ENCODE measurements at places on chromosomes 16 and 17. TPM values are rescaled to one million over a fixed set of nuclear protein-coding genes. Genes with fewer than 3 reads are reported as not detected.

Gene KCNJ18
- not detected for polyA plus RNA-seq

DNA sequence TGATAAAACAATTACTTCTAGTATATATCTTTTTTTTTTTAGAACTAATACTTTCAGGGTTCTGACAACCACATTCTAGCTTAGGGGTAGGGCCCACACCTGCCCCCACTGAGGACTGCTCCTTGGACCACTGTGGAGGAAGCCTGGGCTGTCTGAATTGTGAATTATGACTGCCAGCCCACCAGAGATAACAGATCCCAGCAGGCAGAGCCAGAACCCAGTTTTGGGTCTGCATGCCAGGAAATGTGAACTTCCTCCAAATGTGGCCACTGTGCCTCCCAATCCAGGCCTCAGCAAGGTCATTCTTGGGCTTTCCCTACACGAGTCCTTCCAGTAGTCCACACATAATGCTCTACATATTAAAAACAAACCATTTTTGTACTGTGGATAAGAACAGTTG is 15.9 kb downstream of the VEZF1 start:
- DNase-seq = no peak
- H3K27ac ChIP-seq = no peak overlapping the region
- peaks cover 18% of the 10 kb centered on the region for H3K36me3 ChIP-seq
- peaks cover 1% of the 10 kb centered on the region for H3K4me1 ChIP-seq
- no peaks in the 10 kb centered on the region for H3K27me3 ChIP-seq

DNA sequence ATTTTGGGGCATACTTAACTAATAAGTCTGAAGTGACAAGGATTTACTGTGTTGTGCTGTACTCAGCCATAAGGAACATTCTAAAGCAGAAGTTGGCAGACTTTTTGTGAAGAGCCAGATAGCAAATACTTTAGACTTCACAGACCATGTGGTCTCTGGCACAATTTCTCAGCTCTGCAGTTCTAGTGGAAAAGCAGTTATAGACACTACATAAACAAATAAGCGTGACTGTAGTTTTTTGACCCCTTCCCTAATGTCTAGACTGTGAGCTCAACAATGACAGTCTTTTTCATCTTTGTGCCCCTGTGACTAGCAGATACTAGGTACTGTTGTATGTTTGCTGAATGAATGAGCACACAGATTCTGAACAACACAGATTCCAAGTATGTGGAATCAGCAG is 4.9 kb downstream of the RPAIN start:
- no peak overlapping the region for H3K27ac ChIP-seq
- H3K27me3 ChIP-seq = peaks cover 3% of the 10 kb centered on the region

- H3K27me3 ChIP-seq = peaks cover 2% of the 10 kb centered on the region
- no peak overlapping the region for H3K27ac ChIP-seq
- DNase-seq = no peak
- no peaks in the 10 kb centered on the region for H3K4me1 ChIP-seq
These were observed 5.9 kb downstream of the FOXJ1 start for GRCh38 chr17:76134911-76135809.

Gene FBXW10B
- not detected for polyA plus RNA-seq

GRCh38 chr17:54906683-54907082 is 6.0 kb downstream of the TOM1L1 start:
- H3K4me1 ChIP-seq = no peaks in the 10 kb centered on the region
- peaks cover 2% of the 10 kb centered on the region for H3K27me3 ChIP-seq
- DNase-seq = no peak
- H3K27ac ChIP-seq = no peak overlapping the region
- no peaks in the 10 kb centered on the region for H3K36me3 ChIP-seq

Gene SOCS1
- polyA plus RNA-seq = 24.4 TPM

Gene MAP2K6
- 13.9 TPM for polyA plus RNA-seq

DNA sequence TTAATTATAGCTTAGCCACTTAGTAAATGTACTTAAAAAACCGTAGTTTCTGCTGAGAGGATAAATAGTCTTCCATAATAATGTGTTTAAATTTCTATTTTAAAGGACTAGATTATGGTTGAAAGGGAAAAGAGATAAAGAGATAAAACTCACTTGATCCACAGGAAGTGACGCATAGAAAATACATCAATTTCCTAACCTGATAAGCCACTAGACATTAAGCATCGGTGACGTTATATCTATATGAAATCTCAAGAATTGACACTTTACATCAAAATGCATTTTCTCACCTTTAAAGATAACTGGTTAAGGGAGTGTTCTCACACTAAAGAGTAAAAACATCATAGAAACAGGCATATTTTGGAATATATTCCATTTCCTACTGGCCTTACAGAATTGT is 5.8 kb downstream of the FBXO47 start:
- no peaks in the 10 kb centered on the region for H3K36me3 ChIP-seq
- no peak overlapping the region for H3K27ac ChIP-seq
- H3K27me3 ChIP-seq = no peaks in the 10 kb centered on the region
- DNase-seq = no peak
- H3K4me1 ChIP-seq = peaks cover 4% of the 10 kb centered on the region
- no peak overlapping the region for H3K4me3 ChIP-seq

GRCh38 chr17:15483431-15483830 is 16.0 kb upstream of the CDRT4 start:
- no peaks in the 10 kb centered on the region for H3K4me1 ChIP-seq
- H3K4me3 ChIP-seq = no peak overlapping the region
- DNase-seq = no peak
- H3K27me3 ChIP-seq = no peaks in the 10 kb centered on the region
- H3K36me3 ChIP-seq = peaks cover 19% of the 10 kb centered on the region

DNA sequence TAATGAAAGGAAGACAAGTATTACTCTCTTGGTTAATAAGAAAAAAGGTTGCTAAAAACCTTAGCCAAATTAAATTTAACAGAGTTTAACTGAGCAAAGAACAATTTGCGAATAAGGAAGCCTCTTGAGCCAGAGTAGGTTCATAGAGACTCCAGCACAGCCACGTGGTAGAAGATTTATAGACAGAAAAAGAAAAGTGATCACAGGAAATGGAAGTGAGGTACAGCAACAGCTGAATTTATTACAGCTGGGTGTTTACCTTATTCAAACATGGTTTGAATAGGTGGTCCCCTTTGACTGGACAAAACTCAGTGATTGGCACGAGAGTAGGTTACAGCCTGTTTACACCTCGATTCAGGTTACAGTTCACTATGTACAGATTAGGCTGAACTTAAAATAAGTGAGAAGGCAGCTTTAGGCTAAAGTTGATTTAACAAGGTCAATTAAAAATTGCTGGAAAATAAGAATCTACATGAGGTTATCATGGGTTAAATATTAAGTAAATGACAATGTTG is 3.3 kb upstream of the CCL15 start:
- DNase-seq = no peak
- H3K4me3 ChIP-seq = peak overlapping the region; percentile 32
- no peaks in the 10 kb centered on the region for H3K36me3 ChIP-seq
- peak overlapping the region; percentile 85 for H3K27ac ChIP-seq
- H3K4me1 ChIP-seq = peaks cover 30% of the 10 kb centered on the region

Gene SMYD4
- polyA plus RNA-seq = 17.5 TPM

DNA sequence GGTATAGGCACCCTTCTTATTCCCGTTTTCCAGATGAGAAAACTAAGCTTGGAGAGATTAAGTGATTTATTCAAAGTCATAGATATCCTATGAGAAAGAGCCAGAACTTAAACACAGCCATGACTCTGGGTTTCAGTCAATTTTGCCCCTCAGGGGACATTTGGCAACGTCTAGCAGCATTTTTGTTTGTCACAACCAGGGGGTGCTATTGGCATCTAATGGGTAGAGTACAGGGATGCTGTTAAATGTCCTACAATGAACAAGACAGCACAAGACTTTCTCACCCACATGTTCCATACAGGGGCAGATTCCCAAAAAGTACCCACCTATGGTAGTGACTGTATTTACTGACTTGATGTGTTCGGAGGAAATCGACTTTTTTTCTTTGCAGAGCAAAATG is 4.8 kb upstream of the SHISA9 start:
- H3K36me3 ChIP-seq = no peaks in the 10 kb centered on the region
- peaks cover 16% of the 10 kb centered on the region for H3K27me3 ChIP-seq

- H3K36me3 ChIP-seq = no peaks in the 10 kb centered on the region
- no peaks in the 10 kb centered on the region for H3K4me1 ChIP-seq
- H3K27me3 ChIP-seq = no peaks in the 10 kb centered on the region
- DNase-seq = no peak
These were observed 18.8 kb downstream of the STX4 start for GRCh38 chr16:31052114-31052513.

Gene MRPL12
- polyA plus RNA-seq = 79.4 TPM

DNA sequence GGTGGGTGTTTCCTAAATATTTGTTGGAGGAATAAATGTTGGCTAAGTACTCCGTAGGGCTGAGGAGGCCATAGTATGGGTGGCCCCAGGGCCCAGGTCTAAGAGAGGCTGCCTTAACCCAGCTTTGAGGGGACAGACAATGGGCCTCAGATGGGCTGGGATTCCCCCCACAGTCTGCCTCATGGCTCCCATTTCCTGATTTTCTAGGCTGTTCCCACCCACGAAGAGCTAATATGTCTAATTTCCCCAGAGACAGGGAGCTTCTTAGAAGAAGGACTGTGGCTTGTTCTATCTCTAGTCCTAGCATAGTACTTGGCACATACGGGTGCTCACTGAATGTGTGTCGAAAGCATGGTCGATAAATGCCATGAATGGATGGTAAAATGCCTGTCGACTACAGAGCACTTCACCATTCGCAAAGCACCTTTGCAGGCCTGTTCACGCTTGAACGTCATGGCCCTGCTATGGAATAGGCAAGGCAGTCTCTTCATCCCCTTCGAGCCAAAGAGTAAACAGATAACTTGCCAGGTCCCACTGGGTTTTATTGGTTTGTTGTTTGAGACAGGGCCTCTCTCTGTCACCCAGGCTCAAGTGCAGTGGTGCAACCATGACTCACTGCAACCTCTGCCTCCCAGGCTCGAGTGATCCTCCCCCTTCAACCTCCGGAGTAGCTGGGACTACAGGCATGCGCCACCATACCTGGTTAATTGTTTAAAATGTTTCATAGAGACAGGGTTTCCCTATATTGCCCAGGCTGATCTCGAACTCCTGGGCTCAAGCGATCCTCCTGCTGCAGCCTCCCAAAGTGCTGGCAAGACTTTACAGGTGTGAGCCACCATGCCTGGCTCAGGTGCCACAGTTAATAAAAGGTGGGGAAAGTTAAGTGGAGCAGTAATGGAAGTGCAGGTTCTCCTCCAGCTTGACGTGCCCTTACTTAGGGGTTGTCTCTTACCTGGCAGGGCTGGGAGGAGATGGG is 9.7 kb downstream of the CHAD start:
- no peaks in the 10 kb centered on the region for H3K36me3 ChIP-seq
- DNase-seq = no peak
- H3K4me1 ChIP-seq = no peaks in the 10 kb centered on the region
- H3K27ac ChIP-seq = no peak overlapping the region
- H3K27me3 ChIP-seq = no peaks in the 10 kb centered on the region
- H3K4me3 ChIP-seq = no peak overlapping the region

- no peaks in the 10 kb centered on the region for H3K36me3 ChIP-seq
- no peak overlapping the region for H3K27ac ChIP-seq
- no peak overlapping the region for H3K4me3 ChIP-seq
- peaks cover 14% of the 10 kb centered on the region for H3K27me3 ChIP-seq
- peaks cover 19% of the 10 kb centered on the region for H3K4me1 ChIP-seq
These were observed 93.2 kb downstream of the C17orf67 start for GRCh38 chr17:56740481-56740880.

DNA sequence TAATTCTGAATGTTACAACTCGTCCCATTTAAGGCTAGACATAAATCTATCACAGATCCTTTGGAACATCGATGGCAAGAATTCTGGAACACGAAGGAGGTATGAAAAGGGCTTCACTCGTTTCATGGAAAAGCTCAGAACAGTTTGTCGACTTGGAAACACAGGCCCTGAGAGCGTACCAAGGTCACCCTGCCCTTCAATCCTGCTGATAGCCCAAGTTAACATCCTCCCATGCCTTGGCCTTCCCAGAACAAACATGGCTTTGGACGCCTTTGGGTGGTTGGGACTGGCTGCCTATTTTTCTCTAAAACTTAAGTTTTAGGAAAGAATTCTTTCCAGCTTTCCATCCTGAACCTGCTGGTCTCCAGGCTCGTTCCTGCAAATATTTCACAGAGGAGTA is 396.1 kb downstream of the MAF start:
- H3K4me3 ChIP-seq = no peak overlapping the region
- no peak overlapping the region for H3K27ac ChIP-seq
- H3K36me3 ChIP-seq = peaks cover 7% of the 10 kb centered on the region
- DNase-seq = no peak

Gene ABCA6
- not detected for polyA plus RNA-seq

Gene ANKRD13B
- polyA plus RNA-seq = not detected

DNA sequence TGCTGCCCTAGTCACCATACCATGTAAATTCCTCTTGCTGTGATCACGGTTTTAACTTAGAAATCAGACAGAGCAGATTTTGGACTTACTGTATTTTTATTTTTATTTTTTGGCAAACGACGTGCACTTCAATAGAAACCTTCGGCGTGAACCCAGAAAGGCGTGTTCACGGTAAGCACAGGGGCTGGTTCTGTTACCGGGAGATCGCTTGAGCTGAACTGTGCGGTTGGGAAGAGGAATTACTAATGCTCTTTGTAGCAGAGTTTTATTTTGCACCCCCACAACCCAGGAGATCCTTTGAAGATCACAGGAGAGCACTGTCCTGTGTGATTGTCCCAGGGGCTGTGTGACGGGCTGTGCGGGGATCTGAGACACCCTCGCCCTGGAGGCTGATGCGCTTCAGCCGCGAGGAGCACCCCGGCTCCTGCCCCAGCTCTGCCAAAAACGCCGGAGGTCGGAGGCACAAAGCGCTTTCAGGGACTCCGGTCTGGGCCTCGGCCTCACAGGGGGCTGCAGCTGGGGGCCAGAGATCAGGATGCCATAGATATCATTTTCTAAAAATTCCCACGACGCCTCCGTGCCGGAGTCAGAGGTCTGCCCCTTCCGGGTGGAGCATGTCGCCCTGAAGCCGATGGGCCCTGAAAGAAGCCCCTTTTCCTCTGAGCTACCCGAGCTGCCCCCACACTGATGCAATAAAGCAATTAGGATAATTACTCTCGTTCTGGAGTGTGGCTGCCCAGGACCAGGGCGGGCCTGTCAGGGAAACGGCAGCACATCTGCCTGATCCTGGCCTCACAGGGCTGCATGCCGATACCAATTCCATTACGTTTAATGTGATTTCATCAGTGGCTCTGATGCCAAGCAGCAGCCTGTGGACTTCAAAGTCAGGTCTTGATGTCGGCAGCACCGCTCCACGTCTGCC is 71.8 kb downstream of the LMF1 start:
- DNase-seq = no peak
- no peak overlapping the region for H3K4me3 ChIP-seq
- no peaks in the 10 kb centered on the region for H3K4me1 ChIP-seq
- H3K36me3 ChIP-seq = no peaks in the 10 kb centered on the region
- no peak overlapping the region for H3K27ac ChIP-seq

Gene CCL13
- not detected for polyA plus RNA-seq

Gene MARCHF10
- 2.0 TPM for polyA plus RNA-seq

GRCh38 chr16:22614271-22614947 is 103.7 kb downstream of the NPIPB5 start:
- H3K36me3 ChIP-seq = no peaks in the 10 kb centered on the region
- peaks cover 2% of the 10 kb centered on the region for H3K27me3 ChIP-seq
- no peak overlapping the region for H3K4me3 ChIP-seq

- no peak overlapping the region for H3K4me3 ChIP-seq
- no peak for DNase-seq
- H3K36me3 ChIP-seq = no peaks in the 10 kb centered on the region
- peaks cover 2% of the 10 kb centered on the region for H3K27me3 ChIP-seq
These were observed 213.5 kb downstream of the TMEM114 start for GRCh38 chr16:8376858-8377257.

Gene TLCD2
- polyA plus RNA-seq = 0.04 TPM

- no peak for DNase-seq
- H3K27me3 ChIP-seq = no peaks in the 10 kb centered on the region
- H3K27ac ChIP-seq = no peak overlapping the region
- no peak overlapping the region for H3K4me3 ChIP-seq
- peaks cover 4% of the 10 kb centered on the region for H3K36me3 ChIP-seq
These were observed 28.6 kb upstream of the SPNS3 start for GRCh38 chr17:4405038-4405669.

GRCh38 chr17:51164911-51165679 is 1.1 kb upstream of the NME2 start:
- H3K4me1 ChIP-seq = peaks cover 12% of the 10 kb centered on the region
- H3K27ac ChIP-seq = peak overlapping the region; percentile 99
- H3K27me3 ChIP-seq = peaks cover 7% of the 10 kb centered on the region
- peak overlapping the region; percentile 98 for H3K4me3 ChIP-seq

Data from immature natural killer cell (primary cell).